ENCODE measurements at places on chromosomes 6 and 20. TPM values are rescaled to one million over a fixed set of nuclear protein-coding genes. Genes with fewer than 3 reads are reported as not detected.

- no peak for DNase-seq
Measured at GRCh38 chr6:84882768-84883766, 118.7 kb upstream of the TBX18 start.

- no peak for DNase-seq
Measured at GRCh38 chr6:127221201-127221600, 45.5 kb upstream of the RNF146 start.

DNA sequence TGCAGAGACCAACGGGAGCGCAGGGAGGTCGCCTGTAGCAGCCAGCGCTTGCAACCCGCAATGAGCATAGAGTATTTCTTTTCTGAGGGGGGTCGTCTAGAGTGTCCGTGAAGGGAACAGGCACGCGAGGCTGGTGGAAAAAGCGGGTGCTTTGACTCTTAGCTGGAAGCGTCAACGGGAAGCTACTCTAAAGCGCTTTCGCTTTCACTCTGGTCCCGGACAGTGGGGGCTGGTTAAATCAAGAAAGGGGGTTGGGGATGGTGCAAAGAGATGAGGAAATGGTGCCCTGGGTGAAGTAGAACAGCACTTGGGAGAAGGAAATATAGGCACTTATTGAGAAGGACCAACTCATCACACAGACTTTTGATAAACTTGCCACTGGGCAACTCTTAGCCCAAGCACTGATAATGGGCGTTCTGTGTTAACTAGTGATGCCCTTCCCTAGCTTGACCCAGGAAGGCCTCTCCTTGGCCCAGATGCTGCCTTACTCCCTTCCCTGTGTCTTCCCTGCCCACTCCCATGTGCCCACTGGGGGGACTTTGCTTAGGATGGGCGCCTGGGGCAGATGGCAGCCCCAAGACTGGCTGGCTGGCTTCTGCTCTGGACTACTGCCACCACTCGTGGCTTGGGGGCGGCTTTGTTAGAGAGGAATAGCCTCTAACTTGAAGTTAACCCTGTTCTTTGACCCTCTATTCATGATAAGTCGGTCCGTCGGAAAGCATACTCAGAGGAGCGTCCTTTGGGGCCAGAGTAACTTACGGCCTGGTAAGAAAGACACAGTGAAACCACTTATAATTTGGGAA is 585 bp downstream of the PSMB9 start:
- no peak for DNase-seq

DNA sequence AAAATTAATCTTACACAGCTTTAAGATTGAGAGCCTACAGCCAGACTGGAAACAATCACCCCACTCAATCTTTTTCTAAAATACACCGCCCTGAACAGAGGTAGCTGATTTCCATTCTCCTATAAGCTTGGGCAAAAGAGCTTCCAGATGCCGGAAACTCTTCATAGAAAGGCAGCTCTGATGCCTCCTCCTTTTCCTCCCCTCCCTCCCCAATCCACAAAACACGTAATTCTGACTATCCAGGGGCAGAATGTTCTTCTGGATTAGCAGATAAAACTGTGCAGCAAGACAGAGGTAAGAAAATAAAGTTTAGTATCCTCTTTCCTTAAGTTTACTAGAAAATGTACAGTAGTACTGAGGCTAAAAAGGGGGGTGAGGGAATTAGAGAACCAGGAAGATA is 15.8 kb downstream of the ADNP start:
- no peak for DNase-seq

GRCh38 chr20:41437836-41438235 is 71.2 kb upstream of the EMILIN3 start:
- no peak for DNase-seq

RNF114 gene
- polyA plus RNA-seq: 86.6 TPM
